ENCODE measurements at places on chromosomes 16 and 17. TPM values are rescaled to one million over a fixed set of nuclear protein-coding genes. Genes with fewer than 3 reads are reported as not detected.

- H3K4me1 ChIP-seq = no peaks in the 10 kb centered on the region
- H3K27ac ChIP-seq = no peak overlapping the region
- no peak overlapping the region for H3K4me3 ChIP-seq
- no peaks in the 10 kb centered on the region for H3K27me3 ChIP-seq
Observed at GRCh38 chr16:5928476-5929065, 831.0 kb upstream of the EEF2KMT start.

- peaks cover 27% of the 10 kb centered on the region for H3K27me3 ChIP-seq
- no peak overlapping the region for H3K4me3 ChIP-seq
- no peak overlapping the region for H3K27ac ChIP-seq
- H3K4me1 ChIP-seq = peaks cover 3% of the 10 kb centered on the region
- H3K36me3 ChIP-seq = no peaks in the 10 kb centered on the region
- DNase-seq = no peak
Observed at GRCh38 chr16:66265048-66265415, 101.5 kb upstream of the CDH5 start.

DNA sequence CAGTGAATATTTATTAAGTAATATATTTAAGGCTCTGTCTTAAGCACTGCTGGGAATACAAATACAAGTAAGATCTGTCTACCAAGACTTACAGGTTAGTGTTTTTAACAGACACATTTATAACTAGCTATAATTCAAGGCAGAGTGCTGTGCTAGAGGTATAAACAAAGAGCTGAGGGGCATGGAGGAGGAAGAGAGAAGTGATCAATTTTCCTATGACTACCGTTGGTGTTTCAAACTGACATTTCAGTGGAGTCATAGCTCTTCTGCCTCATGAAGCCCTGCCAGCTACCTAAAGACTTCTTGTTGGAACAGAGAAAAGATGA, 79.9 kb downstream of the CYB561 start:
- DNase-seq = no peak
- H3K27me3 ChIP-seq = no peaks in the 10 kb centered on the region
- no peak overlapping the region for H3K27ac ChIP-seq
- H3K4me1 ChIP-seq = no peaks in the 10 kb centered on the region
- no peak overlapping the region for H3K4me3 ChIP-seq

GRCh38 chr17:16374146-16374938, 6.5 kb upstream of the UBB start:
- no peaks in the 10 kb centered on the region for H3K4me1 ChIP-seq
- H3K27me3 ChIP-seq = no peaks in the 10 kb centered on the region
- H3K27ac ChIP-seq = no peak overlapping the region
- no peak for DNase-seq

GRCh38 chr16:86479419-86479818, 30.9 kb upstream of the FOXF1 start:
- H3K27me3 ChIP-seq = peaks cover 32% of the 10 kb centered on the region
- no peak for DNase-seq
- no peak overlapping the region for H3K27ac ChIP-seq
- H3K4me3 ChIP-seq = no peak overlapping the region
- no peaks in the 10 kb centered on the region for H3K36me3 ChIP-seq

- H3K4me1 ChIP-seq = no peaks in the 10 kb centered on the region
- H3K27me3 ChIP-seq = no peaks in the 10 kb centered on the region
- no peak overlapping the region for H3K27ac ChIP-seq
- peaks cover 2% of the 10 kb centered on the region for H3K36me3 ChIP-seq
Observed at GRCh38 chr17:83018658-83019193, 60.7 kb upstream of the METRNL start.

DNA sequence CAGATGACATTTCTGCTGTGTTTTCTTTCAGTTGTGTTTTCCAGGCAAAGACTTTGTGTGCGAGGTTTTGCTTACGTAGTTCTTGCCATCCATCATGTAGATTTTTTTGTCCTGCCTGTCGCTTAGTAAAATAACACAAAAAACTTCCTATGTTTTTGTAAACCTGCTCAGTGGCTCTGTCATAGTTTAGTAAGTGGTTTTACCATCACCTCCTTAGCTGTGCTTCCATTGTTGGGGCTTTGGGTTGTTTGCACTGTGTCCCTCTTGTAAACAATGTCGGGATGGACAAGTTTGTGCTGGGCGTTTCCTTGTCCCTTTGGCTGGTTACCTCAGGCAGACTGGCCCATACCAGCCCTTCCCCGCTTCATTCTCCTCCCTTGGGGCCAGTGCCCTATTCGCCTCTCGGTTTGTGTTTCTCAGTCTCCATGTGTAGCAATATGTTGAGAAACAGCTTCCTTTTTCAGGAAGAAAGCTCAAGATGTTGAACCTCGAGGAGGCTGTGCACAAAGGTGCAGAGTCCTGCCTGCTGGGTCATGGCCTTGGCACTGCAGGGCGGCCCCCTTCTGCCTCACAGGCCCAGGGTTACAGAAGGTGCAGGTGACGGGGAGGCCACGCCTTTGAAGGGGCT, 74.6 kb downstream of the KSR1 start:
- H3K4me1 ChIP-seq = peaks cover 38% of the 10 kb centered on the region
- no peak overlapping the region for H3K4me3 ChIP-seq
- no peak overlapping the region for H3K27ac ChIP-seq
- no peaks in the 10 kb centered on the region for H3K36me3 ChIP-seq

DNA sequence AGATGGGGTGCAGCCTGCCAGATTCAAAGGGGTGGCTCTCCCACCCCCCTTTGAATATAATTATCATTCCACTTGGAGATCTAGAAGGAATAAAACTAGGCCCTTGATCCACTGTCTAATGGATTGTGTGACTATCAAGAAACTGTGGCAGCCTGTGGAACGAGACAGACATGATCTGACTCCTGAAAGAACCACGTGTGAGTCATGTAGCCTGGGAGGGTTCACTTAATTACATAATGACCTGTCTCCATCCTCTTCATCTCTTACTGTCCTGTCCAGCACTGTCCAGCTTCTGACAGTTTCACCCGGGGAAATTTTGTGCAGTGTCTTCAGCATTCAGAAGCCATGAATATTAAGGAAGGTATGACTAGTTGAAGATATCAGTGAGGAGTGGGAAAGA, 43.3 kb upstream of the CDH13 start:
- no peak overlapping the region for H3K27ac ChIP-seq
- no peak overlapping the region for H3K4me3 ChIP-seq
- no peaks in the 10 kb centered on the region for H3K4me1 ChIP-seq
- H3K36me3 ChIP-seq = no peaks in the 10 kb centered on the region

DNA sequence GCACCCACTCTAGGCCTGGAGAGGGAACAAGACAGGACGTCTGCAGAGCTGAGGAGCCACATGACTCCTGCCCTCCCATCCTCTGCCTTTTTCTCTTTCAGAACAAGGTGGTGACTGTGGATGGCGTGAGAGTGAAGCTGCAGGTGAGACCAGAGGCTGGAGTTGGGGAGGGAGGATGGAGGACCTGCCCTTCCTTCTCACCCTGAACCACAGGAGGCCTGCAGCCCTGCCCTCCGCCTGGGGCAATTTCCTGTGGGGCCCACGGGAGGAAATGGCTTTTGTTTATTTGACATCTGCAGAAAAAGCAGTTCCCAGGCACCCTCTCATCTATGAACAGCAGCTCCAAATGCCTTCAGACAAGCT, 5.1 kb downstream of the RAB37 start:
- no peaks in the 10 kb centered on the region for H3K27me3 ChIP-seq
- DNase-seq = peak; percentile 79
- H3K36me3 ChIP-seq = no peaks in the 10 kb centered on the region
- H3K4me1 ChIP-seq = peaks cover 79% of the 10 kb centered on the region
- H3K4me3 ChIP-seq = peak overlapping the region; percentile 38

DNA sequence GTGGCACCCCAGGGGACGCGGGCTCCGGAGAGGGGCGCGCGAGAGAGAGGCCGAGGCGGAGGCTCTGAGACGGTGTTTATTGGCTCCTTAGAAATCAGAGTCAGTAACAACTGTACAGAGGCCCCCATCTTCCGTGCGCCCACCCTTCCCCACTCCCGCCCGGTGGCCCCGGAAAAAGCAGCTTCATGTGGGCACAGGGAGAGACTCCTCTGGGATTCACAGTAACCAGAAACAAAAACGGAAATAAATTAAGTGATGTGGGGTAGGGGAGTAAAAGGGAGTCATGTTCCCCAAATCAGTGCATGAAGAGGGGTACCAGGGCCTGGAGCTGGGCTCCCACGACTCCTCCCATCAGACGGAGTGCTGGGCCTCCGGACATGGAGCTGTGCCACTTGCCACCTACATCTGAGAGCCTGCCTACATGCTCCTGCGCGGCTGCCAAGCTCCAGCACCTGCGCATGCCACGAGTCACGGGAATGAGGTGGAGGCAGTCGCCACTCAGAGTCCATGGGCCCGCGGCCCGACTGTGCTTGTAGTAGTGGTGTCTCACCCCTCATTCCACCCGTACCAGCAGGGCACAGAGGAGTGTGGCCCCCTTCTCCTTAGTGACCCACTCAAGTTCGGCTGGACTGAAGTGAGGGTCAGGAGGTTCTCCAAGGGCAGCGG, 543 bp upstream of the GPS2 start:
- no peak for DNase-seq
- peaks cover 44% of the 10 kb centered on the region for H3K4me1 ChIP-seq
- peaks cover 39% of the 10 kb centered on the region for H3K36me3 ChIP-seq
- H3K4me3 ChIP-seq = peak overlapping the region; percentile 87
- H3K27me3 ChIP-seq = no peaks in the 10 kb centered on the region
- peak overlapping the region; percentile 88 for H3K27ac ChIP-seq

DNA sequence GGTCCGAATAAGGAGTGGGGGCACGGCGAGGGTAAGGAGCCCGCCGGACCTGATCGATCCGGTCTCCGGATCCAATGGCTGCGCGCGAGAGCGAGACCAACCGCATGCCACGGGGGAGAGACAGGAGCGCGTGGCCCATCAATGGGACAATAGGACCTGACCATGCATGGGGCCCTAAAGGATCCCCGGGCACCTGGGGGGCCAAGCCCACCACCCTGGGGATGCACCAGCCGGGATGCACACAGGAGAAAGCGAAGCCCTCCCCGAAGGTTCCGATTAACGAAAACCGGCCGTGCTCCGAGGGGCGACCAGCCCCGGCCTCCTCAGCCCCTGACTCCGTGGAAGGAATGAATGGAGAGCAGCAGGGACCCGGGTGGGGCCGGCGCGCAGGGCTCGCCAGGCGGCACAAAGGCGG, 525 bp downstream of the JPT1 start:
- no peaks in the 10 kb centered on the region for H3K27me3 ChIP-seq
- H3K27ac ChIP-seq = peak overlapping the region; percentile 86
- peak overlapping the region; percentile 95 for H3K4me3 ChIP-seq
- peaks cover 34% of the 10 kb centered on the region for H3K4me1 ChIP-seq
- H3K36me3 ChIP-seq = peaks cover 11% of the 10 kb centered on the region

DNA sequence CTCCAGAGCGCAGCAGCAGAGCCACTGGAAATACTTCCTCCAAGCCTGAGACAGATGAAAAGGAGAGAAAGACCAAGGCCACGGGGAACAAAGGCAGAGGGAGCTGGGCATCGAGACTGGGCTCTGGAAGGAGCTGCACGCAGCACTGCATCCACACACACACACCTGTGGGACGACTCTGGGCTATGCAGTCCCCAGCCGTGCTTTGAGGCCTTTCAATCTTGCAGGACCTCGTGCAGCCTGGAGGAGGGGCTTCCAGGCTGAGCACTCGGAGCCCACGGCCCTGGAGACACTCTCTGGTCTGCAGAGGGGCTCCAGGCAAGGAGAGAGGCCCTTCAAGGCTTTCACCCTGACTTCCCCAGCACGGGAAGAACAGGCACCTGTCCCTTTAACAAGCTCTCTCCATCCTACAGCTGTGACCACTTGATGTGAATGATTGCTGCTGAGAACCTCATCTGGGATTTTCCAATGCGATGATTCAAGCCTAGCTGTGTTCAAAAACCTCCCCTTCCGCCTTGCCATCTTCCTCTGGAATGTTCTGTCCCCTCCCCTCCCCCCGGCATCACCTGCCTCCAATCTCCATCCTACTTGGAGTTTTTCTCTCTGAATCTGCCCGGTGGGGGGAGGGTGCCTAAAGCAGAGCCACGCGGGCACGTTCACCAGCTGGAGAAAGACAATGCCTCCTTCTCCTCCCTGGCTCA, 37.5 kb downstream of the RBFOX3 start:
- H3K36me3 ChIP-seq = no peaks in the 10 kb centered on the region
- H3K27ac ChIP-seq = no peak overlapping the region
- no peaks in the 10 kb centered on the region for H3K4me1 ChIP-seq

DNA sequence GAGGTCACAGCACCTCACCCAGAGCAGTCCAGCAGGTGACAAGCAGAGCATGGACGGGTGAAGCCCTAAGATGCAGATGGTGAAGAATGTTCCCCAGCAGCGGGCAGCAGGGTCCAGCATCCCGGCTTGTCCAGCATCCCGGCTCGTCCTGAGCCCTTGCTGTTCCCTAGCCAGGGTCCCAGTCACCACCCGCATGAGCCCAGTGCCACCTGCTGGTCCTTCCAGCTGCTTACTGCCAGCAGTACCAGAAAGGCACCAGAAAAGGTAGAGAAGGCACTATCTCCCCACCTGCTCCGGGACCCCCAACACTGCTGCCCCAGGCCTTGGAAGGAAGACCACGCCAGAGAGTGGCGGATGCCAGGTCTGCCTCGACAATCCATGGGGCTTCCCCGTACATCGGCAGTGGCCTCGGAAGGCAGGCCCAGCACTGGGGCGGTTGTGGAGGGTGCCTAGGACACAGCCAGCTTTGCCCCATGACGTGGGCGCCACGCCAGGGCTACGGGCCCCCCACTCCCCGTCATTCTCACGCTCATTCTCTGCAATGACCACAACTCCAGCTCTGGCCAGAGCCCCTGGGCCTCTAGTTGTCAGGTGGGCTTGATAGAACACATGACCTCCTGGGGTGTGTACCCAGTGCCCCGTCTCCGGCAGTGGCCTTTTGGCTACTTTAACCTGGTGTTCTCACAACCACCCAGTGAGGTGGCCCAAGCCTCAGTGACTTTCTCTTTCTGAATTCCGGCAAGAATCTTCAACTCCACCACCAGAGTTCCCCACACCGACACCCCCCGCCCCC, 1.4 kb downstream of the CENPX start:
- H3K36me3 ChIP-seq = no peaks in the 10 kb centered on the region
- peak overlapping the region; percentile 84 for H3K4me3 ChIP-seq
- peak; percentile 76 for DNase-seq
- peak overlapping the region; percentile 58 for H3K27ac ChIP-seq

DNA sequence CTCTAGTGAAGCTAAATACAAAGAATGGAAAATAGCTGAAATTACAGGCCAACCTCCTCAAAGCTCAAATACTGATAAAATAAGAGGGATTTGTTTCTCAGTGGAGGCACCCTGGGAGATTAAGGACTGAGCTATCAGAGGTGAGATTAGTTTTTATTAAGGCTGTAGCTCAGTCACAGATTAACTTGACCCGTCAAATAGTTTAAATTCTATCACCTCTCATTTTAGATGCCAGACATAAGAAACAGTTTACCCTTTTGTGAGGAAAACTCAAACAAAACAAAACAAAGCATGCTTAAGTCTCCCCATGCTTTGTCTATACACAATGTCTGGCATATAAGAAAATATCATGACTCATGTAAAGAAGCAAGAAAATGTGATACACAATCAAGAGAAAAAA, 208.3 kb upstream of the PMFBP1 start:
- DNase-seq = no peak
- no peaks in the 10 kb centered on the region for H3K27me3 ChIP-seq
- H3K4me1 ChIP-seq = no peaks in the 10 kb centered on the region
- H3K36me3 ChIP-seq = no peaks in the 10 kb centered on the region

- H3K36me3 ChIP-seq = no peaks in the 10 kb centered on the region
- DNase-seq = no peak
- H3K27ac ChIP-seq = no peak overlapping the region
- H3K4me3 ChIP-seq = no peak overlapping the region
- H3K27me3 ChIP-seq = no peaks in the 10 kb centered on the region
Observed at GRCh38 chr16:50568187-50568815, 20.1 kb downstream of the NKD1 start.

Gene KCNG4
- total RNA-seq = not detected

Gene SLC5A2
- total RNA-seq = 0.21 TPM

Gene SRR
- total RNA-seq = 20.0 TPM

Gene KCNJ2
- not detected for total RNA-seq

Gene GAS7
- total RNA-seq = 0.24 TPM

Gene DBNDD1
- total RNA-seq = 0.81 TPM

Gene CDH11
- not detected for total RNA-seq

Gene CNTNAP1
- total RNA-seq = 1.8 TPM
